ENCODE measurements at places on chromosomes 7 and 10.

DNA sequence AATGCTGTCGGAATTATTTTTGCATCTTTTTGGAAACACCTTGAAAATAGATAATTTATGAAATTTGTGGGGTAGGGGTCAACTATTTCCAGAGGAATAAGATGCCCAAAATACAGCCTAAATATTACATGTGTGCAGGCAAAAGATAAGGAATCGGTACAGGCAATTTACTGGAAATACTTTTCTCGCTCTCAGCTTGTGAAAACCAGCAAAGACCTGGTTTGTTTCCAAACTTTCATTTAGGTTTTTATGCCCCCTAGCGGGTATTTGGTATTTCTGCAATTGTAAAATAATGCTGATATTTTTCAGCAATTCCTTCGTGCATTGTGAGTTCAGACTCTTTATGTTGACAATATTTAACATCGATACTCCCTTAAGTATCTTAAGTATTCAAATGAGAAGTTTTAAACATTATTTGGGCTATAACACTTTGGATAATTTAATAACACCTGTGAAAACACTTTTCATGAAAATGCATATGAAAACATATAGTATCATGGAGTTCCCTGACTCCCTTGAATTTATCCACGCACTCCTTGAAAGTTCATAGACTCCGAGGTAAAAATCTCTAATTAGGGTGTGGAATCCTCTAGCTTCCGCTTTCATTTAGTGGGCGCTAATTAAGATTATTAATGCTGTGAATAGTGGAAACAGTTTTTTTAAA lies 132.4 kb downstream of the TSPAN12 start:
- DNase-seq, result peak; percentile 46

DNA sequence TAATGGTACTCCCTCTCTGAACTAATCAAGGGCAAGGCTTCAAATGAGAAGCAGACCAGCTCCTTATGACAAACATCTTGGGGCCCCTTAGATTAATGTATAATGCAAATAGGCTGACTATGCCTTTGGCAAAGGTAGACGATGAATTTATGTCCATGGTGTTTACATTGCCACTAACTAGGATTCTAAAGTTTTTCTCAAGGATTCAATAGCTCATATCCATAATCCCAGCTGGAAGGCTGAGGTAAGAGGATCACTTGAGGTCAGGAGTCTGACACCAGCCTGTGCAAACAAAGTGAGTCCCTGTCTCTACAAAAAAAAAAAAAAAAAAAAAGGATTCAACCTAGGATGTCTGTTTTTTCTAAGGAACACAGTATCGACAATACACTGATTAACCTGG lies 96.5 kb downstream of the ORC5 start:
- DNase-seq, result no peak

DNA sequence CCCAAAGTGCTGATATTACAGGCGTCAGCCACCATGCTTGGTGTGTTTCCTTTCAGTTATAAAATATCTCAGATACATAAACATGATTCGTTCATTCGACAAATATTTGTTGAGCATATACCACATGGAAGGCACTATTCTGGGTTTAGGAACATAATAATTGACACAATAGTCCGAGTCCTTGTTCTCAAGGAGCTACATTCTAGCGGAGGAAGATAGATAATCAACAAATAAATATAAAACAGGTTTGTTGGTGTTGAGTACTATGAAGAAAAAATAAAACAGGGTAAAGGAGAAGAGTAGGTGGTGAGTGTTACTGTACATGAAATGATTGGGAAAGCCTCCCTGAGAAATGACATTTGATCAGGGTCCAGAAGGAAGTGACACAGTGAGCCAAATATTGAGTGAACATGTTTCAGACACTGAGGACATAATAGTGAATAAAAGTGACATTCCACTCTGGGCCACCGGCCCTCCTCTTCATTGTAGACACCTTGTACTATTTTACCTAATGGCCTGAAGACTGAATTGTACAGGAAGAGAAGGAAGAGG lies 6.9 kb upstream of the HILPDA start:
- no peak for DNase-seq

DNA sequence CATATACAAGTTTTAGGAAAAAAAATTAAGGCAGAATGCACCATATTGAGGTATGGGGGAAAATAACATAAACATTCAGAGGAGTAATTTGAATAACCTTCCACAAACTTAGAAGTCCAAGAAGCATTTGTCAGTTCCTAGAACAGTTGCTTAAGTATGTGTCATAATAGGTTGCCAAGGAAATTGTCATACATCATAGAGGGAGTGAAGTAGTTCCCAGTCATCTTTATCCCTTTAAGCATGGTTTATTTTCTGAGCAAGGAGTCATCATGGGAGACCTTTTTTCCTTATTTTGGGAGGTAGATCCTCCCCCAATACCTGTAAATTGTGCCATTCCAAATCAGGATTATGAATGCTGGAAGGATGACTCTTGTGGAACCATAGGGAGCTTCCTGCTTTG lies at the start of gene SSMEM1:
Gene SSMEM1, plus strand, starts transcription at position 219 of the 400 bp plus-strand sequence. Its CDS starts 51 bp downstream, at position 270.
- peak; percentile 63 for DNase-seq

- DNase-seq, result peak; percentile 9
Observed at GRCh38 chr7:6256677-6257535, 15.5 kb downstream of the CYTH3 start.

- DNase-seq, result peak; percentile 78
Observed at GRCh38 chr7:18352339-18353255, 143.0 kb upstream of the HDAC9 start.

DNA sequence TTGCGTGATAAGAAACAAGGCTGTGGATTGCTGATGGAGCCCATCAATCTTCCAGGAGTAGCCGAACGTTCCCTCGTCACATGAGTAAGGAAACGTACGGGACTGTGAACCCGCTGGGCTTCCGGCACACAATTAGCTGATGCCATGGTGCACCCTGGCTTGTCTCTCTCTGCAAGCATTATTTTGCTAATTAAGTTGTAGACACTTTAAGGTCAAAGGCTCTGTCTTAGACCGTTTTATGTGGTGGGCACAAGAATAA lies 50.9 kb downstream of the ADARB2 start:
- no peak for DNase-seq

GRCh38 chr7:128741491-128741890 lies 2.3 kb downstream of the CALU start:
- DNase-seq, result no peak

GRCh38 chr10:104559935-104560334 lies 81.2 kb upstream of the SORCS3 start:
- peak; percentile 12 for DNase-seq

GRCh38 chr10:104072786-104073185 lies 12.9 kb downstream of the COL17A1 start:
- peak; percentile 29 for DNase-seq

DNA sequence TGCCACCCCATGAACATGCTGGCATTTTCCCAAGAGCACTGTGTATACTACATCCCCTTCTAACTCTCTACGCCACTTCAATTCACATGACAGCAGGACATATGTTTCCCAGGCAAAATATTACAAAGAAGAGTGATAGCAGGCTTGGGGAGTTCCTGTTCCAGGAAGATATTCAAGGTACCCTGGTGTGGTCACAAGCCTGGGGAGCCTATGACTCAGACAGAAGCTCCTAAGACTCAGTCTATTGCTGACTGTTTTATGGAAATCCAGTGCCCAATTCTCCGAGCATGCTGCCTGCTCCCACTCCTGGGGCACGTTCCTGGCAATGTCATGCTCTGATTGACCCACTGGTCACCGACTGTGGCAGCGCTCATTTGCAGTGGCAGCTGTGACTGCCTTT lies 23.5 kb upstream of the ABLIM1 start:
- peak; percentile 91 for DNase-seq

DNA sequence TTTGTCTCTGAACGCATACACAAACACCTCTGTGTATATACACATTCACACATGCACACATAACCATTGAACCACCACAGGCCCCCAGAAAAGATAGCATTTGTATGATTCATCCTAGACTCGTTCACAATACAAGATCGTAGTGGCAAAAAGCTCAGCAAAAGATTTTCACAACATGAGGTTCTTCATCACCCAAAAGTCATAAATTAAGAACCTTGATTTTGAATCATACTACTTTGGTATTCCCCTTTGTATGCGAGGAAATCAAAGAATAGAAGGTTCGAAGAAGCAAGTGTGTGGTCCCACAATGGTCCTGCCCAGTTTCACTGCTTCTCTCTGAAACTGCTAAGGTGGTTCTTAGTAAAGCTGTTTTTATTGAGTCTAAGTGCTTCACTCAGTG lies 200.7 kb downstream of the CELF2 start:
- DNase-seq, result no peak

DNA sequence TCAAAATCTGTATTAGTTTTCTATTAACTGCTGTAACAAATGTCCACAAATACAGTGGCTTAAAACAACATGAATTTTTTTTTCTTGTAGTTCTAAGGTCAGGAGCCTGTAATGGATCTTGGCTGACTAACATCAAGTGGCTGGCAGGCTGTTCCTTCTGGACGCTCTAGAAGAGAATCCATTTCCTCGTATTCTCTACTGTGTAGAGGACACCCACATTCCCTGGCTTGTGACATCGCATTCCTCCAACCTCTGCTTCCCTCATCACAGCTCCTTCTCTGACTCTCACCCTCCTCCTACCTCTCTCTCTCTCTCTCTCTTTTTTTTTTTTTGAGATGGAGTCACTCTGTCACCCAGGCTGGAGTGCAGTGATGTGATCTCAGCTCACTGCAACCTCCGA lies 4.8 kb upstream of the CALHM1 start:
- DNase-seq, result peak; percentile 62

DNA sequence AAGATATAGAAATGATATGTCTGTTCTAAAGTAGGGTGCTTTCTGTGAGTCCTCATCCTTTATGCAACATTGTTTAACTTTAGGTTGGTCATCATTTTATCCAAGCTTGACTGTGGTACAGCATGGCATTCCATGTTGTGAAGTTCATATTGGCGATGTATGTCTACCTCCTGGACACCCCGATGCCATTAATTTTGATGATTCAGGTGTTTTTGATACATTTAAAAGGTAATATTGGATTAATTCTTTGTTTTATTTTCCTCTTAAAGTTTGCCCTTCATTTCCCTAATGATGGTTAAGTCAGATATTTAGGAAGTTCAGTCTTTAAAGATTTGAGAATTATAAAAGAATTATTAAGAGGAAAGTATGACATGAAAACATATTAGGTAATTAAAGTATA lies 21.3 kb downstream of the HBP1 start:
- no peak for DNase-seq

DNA sequence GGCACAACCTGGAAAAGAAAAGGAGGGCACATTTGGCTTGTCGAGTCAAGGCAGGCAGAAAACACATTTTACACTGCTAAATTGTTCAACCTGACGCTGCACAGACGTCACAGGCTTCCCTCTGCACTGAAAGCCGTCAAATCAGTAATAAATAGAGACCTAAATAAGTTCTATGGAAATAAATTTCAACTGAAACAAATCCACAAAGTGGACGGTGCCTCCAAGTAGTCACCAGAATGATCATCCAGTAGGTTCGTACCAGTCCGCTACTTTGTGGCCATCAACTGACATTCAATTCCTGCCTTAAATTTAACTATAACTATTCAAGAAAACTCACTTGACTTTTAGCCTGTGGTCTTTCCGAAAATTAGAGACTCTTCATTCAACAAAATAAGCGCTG lies 49.0 kb downstream of the NPVF start:
- no peak for DNase-seq

DNA sequence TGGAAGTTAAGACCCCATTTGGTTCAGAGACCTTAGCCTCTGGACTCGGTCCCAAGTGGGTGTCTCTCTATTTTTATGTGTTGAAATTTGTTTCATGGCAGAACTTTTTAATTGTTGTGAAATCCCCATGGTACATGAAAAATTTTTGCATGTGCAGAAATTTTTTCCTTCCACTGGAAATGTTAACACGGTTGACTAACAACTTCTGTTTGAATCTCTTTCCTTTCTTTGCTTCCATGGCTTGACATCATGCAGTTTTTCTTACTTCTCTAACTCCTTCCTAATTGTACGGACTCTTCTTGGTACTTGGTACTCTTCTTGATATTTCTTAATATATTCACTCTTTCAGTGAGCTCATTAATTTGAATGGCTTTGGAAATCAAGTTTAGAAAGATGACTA lies 18.3 kb downstream of the MDFIC start:
- DNase-seq, result no peak

Data from kidney tubule cell (primary cell).